ENCODE measurements at places on chromosomes 3 and 15.

GRCh38 chr3:14649466-14649865 is 2.1 kb upstream of the CCDC174 start:
- no peak for DNase-seq

DNA sequence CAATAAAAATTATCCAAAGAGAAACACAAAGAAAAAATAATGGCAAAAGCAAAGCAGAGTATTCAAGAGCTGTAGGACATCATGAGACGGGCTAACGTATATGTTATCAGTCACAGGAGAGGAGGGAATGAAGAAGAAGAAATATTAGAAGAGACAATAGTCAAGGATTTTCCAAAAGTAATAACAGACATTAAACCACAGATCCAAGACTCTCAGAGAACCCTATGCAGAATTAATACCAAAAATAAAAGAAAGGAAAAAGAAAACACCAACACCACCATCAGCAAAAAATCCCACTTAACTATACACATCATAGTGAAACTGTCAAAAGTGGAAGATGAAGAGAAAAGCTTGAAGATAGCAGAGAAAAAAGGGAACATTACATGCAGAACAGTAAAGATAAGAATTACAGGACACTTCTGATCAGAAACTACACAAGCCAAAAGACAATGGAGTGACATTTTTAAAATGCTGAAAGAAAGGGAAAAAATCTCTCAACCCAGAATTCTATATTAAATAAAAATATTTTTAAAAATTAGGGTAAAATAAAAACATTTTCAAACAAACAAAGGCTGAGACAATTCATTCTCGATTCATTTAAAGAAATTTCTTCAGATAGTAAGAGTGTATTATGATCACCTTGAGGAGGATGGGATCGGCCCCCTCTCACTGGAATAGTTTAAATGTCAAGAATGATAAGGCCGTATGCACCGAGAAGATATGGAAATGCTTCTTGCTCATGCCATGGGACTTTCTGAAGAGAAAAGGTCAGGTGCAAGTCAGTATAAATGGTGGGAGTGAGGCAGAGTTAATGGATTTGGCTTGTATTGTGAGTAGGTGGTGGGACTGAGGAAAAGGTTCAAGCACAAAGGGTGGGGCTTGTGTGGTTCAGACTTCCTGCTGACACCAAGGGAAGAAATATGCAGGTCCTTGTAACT is 28.5 kb downstream of the TM2D3 start:
- no peak for DNase-seq

GRCh38 chr15:99412082-99412481 is 153.7 kb upstream of the MEF2A start:
- DNase-seq: no peak

DNA sequence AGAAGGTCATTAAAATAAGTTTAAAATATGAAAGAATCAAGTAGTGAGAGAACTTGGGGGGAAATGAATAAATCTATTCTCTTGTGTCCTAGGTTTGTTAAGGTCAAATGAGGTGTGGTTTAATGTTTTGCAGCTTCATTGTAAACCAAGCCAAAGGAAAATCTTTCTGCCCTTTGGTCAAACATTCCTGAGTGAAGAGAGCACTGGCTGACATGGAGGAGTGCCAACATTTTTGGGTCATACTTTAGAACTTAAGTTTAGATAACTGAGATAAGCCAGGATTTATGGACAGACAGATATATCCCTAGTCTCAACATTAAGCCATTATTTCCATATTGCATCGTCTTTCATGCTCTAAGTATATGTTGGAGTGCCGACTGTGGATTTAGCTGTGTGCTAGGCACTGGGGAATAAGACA is 66.4 kb downstream of the PTPRG start:
- DNase-seq: no peak

- no peak for DNase-seq
Measured at GRCh38 chr3:128875556-128876120, 3.8 kb upstream of the ACAD9 start.

DNA sequence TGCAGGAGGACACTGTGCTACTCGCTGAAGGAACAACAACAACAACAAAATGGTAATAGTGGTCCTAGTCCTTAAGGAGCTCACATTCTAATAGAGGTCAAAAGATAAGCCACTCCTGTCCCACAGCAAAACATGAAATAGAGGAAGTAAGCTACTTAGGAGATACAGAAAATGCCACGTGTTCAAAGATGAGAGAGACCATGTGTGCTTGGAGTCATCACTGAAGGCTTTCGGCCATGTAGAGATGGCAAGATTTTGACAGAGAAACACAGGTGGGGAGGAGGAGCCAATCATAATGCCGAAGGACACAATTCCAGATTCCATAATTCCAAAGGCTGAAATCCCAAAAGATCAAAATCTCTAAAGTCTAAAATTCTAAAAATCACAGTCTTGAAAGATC is 24.8 kb upstream of the RIOX2 start:
- no peak for DNase-seq

GRCh38 chr3:187626581-187626980 is 43.6 kb downstream of the SST start:
- DNase-seq: no peak

- DNase-seq: no peak
Measured at GRCh38 chr3:16523778-16524177, 10.3 kb upstream of the RFTN1 start.

DNA sequence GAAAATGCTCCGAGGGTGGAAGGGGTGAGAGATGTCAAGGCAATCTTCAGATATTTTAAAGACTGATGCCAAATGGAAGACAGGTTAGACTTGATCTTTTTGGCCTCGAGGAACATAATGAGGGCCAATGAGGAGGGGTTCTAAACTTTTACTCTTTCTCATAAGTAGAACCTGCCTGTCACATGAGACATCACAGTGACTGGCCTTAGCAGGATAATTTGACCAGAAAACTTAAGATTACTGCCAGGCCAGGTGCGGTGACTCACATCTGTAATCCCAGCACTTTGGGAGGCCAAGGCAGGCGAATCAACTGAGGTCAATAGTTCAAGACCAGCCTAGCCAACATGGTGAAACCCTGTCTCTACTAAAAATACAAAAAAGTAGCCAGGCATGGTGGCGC is 12.2 kb downstream of the TM4SF4 start:
- no peak for DNase-seq

GRCh38 chr15:34304613-34305012 is 33.0 kb downstream of the SLC12A6 start:
- DNase-seq: no peak

DNA sequence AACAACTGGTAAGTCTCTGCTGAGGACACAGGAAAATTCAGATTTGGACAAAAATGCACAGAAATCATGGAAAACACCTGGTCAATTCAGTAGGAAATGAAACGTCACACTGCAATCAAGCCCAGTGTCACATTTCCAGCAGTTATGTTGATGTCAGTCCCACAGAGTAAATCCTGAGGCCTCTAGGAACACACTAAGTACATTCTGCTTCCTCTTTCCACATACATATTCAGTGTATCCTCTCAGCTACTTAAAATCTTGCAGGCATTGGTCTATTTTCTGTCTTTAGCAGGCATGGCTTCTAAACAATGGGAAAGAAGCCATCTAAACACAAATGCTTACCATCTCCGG is 207.8 kb downstream of the PLCL2 start:
- DNase-seq: no peak

DNA sequence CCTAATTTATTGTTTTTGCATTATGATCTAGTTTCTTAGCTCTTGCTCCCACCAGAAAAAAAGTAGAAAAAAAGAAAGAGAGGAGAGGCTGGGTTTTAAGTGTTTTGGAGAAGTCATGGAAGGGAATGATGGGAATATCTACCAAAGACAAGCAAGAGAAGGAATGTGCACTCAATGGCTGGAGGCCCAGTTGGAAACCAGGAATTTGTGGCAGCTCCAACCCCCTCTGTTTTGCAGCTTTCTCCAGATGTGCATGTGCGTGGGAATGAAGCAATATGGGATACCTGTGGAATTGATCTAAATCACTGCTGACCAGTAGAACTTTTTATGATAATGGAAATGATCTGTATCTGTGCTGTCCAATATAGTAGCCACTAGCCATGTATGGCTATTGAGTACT is 27.1 kb downstream of the EIF2AK4 start:
- no peak for DNase-seq

- DNase-seq: no peak
Measured at GRCh38 chr3:53718462-53718861, 127.8 kb downstream of the CHDH start.

Measured in GM13976 (cell line).